ENCODE measurements at places on chromosomes 1 and 21.

DNA sequence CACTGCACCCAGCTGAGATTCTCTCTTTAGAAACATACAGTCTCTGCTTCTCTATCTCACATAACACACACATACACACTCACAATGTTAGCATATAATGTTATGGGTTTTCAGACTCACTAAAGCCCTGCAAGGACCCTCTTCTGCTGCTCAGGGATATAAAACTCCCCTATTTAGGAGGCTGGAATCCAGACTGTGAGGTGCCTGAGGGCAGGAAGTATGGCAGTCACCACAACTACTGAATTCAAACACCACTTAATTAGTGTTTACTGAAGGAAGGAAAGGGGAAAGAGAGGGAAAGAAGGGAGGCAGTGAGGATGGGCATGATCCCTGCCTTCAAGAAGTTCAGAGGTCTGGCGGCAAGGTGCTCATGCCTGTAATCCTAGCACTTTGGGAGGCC, 7.8 kb upstream of the CDK18 start:
- DNase-seq: no peak

DNA sequence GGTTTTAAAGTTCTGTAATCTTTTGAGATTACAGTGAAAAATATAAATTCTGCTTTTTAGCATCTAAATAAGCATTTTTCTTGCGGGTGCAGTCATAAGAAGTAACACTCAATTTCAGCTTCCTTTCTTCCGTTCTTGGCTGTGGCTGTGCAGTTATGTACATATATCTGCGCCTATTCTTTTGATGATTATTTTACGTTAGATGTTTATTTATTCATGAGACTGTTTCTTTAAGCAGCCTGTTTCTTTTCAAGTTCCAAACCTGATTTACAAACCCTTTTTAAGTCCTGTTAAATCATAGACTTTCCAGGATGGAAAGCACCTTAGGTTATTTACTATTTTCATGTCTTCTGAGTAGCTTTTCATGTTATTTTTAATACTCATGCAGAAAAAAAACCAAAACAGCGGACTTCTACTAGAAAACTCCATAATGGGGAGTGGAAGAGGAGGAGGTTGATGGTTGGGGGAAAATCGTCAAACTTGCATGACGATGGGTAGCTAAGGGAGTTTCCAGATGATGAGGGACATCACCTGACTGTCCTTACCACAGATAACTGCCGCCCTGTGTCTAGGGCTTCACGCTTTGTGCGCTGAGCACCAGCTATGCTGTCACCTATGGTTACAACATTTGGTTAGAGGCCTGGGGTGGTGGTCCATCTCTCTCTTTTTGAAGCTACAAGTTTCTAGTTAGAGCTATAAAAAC, 2.6 kb downstream of the PRDM2 start:
- DNase-seq: no peak

GRCh38 chr1:109765896-109766615, 2.3 kb upstream of the EPS8L3 start:
- DNase-seq: no peak

DNA sequence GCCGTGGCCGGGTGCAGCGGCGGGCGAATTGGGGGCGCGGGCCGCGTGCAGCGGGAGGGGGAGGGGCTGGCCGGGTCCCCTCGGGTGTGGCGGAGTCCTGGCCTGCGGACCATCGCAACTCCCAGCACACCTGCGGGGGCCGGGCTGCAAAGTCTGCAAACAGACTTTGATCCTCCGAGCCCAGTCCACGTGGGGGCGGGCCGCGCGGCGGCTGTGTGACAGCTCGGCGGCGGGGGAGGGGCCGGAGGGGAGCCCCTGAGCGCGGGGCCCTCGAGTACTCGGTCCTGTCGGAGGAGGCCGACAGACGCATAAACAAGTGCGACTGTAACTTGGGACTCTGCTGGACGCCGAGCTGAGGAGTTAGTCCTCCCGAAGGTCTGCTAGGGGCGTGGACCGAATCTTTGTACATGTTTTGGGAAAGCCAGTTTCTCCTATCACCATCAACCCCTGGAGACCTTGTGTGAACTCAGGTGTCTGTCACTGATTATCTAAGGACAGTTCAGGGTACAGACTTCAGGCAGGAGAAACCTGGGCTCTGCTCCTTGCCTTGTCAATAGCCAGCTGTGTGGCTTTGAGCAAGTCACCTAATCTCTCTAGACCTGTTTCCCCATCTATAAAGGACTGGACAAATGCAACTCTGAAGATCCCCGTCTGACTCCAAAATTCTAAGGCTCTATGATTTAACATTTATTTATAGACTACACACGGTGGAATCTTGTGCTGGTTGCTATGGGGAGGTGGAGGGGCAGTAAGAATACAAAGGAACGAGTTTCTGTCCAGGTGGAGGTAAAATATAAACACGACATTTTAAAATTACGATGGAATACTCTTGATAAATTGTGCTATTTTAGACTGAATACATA, 710 bp upstream of the SLC30A1 start:
- peak; percentile 59 for DNase-seq

GRCh38 chr1:105793536-105794146, 1262.8 kb upstream of the PRMT6 start:
- DNase-seq: peak; percentile 24

DNA sequence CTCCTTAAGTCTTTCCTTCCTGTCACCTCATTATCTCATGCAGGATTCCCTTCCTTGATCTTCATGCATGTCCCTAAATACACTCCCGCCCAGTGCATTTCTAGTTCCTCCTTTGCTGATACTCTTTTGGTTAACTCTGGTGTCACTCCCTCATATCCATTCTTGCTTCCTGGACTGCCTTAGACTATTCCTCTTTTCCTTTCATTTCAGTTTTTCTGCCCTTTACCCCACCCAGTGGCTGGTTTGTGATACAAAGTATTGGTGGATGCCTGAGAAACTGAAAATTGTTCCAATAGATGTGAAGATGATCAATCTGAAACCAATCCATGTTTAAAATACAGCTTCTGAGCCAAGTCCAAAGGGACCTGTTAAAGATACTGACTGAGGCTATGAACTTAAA, 553.8 kb upstream of the CAMK1G start:
- peak; percentile 7 for DNase-seq

GRCh38 chr1:19640363-19641316, 3.5 kb upstream of the NBL1 start:
- DNase-seq: peak; percentile 48

- no peak for DNase-seq
These were observed 4.3 kb downstream of the OSBPL9 start for GRCh38 chr1:51621161-51621560.

DNA sequence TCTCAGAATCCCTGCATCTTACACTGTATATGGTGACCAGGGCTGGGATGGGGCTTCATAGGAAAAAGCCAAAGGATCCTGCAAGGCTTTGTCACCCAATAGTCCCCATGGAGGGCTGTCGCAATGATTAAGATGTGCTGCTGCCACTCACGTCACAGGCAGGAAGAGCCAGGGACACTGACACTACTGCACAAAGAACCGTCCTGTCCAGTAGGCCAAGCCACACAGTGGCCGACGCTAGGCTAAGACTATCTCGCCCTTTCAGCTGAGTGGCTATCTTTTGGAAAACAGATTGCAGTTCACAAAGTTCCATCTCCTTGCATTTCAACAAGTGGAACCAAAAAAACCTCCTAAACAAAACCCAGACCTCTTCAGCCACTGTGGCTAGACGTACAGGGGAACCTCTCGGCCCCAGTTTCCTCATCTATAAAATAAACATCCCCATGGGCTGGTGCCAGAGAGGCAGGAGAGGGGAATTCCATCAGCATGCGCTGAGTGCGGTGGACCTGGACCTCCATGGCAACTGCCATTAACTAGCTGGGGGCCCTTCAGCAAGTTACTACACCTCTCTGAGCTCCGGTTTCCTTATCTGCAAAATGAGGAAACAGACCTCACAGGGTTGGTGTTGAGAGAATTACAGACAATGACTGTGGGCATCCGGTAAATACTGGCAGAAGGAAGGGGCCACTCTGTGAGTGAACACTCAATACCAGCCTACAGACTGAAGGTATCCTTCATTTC, 8.7 kb downstream of the CAPZB start:
- no peak for DNase-seq

DNA sequence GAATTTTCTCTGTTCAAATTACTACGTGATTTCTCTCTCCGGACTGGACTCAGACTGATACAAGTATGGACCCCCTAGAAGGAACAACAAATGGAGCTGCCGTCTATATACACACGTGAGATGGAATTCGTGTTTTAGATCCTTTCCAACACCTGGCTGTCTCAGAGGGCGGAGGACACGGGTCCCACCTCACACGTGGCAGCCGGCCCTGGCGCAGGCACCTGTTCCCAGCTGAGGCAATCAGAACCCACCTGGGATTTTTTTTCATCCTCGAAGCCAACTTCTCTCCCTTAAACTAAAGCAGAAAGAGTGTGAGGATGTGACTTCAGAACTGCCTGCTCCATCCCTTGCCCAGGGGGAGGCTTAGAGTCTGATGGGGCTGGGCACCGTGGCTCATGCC, 34.1 kb upstream of the SCCPDH start:
- no peak for DNase-seq

- DNase-seq: no peak
These were observed 494.6 kb downstream of the NEGR1 start for GRCh38 chr1:71787699-71788098.

- peak; percentile 16 for DNase-seq
These were observed 38.4 kb upstream of the PRDM2 start for GRCh38 chr1:13661539-13661938.

DNA sequence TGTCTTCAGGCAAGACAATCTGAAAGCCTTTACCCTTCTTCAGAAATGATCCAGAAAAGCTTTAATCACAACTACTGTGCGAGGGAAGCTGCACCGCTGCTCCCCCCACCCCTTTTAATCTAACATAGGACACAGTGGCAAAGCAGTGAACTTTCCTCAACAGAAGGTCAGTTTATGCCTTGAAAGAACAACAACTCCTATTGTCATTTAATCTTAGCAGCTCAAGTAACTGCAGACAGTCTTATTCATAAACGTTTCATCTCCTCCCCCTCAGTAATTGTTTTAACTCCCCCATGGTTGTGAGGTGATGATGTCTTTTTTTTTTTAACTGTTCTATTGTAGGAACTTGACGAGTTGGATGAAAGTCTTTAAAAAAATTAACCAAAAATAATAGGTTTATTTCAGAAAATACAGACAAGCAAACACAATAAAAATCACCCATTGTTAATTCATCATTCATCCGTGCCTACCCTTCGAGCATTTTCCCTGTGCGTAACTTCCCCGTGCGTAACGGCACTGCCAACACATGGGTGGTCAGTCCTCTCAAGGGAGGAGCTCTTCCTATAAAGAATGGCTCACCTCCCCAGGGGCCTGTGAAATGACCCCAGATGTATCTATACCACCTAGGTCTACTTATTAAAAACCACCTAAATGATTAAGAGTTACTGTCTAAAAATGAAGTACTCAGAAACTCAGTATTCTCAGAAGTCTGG, 3.3 kb upstream of the ADAR start:
- DNase-seq: no peak

- peak; percentile 93 for DNase-seq
These were observed 38.5 kb downstream of the MSTO1 start for GRCh38 chr1:155648207-155649147.

DNA sequence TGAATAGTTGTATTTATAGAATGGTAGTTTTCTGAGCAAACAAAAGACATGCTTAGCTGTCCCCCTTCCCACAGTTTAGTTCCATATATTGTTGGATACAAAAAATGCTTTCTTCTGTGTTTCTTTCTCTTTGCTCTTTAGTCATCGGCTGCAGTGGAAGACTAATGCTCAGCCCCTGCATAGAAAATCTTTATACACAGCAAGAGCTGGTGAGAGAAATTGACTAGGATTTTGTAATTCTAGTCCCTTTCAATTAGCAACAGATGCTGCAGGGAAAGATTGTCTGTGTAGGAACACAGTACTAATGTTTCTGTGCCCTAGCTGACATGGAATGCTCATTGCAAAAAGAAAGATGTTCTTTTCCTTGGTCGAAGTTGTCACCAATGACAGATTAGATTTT, 200.9 kb downstream of the RPS6KC1 start:
- DNase-seq: no peak

DNA sequence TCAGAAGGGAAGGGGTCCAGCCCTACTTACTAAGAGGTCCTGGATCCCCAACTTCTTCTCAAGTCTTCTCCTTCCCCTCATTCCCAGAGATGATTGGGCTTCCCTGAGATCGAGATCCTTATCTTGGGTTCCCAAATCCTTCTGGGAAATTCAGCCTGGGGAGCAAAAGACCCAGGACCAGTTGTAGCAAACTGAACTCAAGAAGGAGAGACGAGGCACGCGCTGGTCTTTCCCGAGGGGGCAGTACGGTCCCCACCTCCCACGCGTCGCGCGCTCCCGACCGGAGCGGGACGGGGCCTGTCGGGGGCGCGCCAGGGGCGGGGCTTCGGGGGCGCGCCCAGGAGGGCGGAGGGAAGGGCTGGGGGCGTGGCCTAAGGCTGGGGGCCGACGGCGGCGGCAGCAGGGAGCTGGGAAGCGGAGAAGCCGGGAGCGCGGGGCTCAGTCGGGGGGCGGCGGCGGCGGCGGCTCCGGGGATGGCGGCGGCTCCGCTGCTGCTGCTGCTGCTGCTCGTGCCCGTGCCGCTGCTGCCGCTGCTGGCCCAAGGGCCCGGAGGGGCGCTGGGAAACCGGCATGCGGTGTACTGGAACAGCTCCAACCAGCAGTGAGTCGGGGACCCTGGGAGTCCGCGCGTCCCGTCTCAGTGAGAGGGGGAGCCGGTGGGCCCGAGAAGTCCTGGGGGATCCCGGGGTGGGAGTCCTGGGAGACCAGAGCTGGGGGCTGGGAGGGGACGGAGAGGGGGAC, at the start of gene EFNA3:
EFNA3 (plus strand) TSS at position 369 of the 741 bp plus-strand sequence; CDS start at position 474, 105 bp downstream.
- peak; percentile 58 for DNase-seq

- DNase-seq: no peak
These were observed 35.4 kb downstream of the PGM1 start for GRCh38 chr1:63628607-63629006.

All from EH (cell line).